Effector CD4-positive, alpha-beta T cell (primary cell): ENCODE measurements at places on chromosomes 3 and 15.

GRCh38 chr3:105274958-105275357 is 91.8 kb upstream of the ALCAM start:
- no peak for DNase-seq

GRCh38 chr3:155252535-155252934 is 40.9 kb downstream of the STRIT1 start:
- no peak for DNase-seq

GRCh38 chr3:71067977-71068654 is 515.4 kb downstream of the FOXP1 start:
- DNase-seq = no peak

GRCh38 chr3:55163421-55163820 is 235.6 kb upstream of the LRTM1 start:
- DNase-seq = no peak

DNA sequence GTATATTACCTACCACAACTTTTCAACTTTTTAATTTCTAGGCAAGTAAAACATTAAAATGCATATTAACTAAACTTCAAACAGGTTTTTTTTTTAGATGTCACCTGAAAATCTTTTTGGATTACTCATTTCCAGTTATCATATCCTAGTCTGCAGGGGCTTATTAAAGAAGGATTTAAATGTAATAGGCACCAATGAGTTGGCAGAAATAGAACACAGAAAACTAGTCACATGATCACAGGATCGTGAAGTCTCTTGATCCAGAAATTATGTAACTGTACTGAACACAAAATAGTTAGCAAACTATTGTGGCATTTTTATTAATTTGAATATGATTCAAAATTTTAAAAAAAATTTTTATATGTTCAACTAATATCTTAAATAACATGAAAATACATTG is 654.4 kb upstream of the NAALADL2 start:
- DNase-seq = no peak

GRCh38 chr3:178072391-178073305 is 463.6 kb upstream of the KCNMB2 start:
- no peak for DNase-seq

- no peak for DNase-seq
Measured at GRCh38 chr3:11146773-11147660, 7.3 kb upstream of the HRH1 start.
